Adrenal gland (tissue), 19 donors: ENCODE measurements at places on chromosomes 5 and 9.

DNA sequence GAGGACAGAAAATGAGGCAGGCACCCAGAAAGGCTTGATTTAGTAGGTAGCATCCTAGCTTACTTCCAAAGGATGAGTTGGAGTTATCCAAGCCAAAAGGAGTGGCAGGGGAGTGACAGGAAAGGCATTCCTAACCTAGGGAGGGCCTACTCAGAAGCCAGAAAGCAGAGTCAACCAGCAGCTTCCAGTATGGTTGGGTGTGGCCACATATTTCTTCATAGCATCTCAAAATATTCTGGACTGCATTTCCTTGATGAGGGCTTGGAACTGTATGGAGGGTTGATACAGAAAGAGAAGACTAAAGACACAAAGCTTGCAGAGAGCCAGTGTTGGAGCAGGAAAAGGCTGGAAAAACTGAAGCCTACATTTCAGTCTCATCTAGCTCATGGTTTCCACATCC, 656.8 kb upstream of the DMAC1 start:
- no peak for DNase-seq

DNA sequence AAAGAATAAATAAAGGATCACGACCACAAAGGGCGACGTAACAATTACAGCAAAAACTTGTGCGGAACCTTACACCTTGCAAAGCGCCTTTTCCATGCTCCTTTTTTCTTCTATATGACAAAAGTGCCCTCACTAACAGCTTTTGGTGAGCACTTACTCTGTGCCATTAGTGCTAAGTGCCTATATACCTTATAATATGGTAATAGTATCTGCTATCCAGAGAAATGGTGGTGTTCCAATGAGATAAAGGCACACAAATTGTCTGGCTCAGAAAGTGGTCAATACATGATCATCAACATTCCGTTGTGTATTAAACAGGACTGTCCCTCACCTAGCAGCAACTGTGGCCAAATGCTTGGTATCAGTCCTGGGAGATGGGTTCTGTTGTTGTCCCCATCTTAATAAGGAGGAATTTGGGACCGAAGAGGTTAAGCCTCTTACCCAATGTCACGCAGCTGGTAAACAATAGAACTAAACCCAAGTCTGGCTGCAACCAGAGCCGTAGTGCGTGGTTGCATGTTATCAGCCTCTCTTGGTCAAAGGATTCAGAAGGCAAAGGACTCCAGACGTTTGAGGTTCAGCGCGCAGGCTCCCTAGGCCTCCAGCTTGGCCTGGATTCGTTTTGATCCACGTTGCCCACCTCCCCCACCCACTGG, 564 bp upstream of the TOR2A start:
- DNase-seq, result no peak

DNA sequence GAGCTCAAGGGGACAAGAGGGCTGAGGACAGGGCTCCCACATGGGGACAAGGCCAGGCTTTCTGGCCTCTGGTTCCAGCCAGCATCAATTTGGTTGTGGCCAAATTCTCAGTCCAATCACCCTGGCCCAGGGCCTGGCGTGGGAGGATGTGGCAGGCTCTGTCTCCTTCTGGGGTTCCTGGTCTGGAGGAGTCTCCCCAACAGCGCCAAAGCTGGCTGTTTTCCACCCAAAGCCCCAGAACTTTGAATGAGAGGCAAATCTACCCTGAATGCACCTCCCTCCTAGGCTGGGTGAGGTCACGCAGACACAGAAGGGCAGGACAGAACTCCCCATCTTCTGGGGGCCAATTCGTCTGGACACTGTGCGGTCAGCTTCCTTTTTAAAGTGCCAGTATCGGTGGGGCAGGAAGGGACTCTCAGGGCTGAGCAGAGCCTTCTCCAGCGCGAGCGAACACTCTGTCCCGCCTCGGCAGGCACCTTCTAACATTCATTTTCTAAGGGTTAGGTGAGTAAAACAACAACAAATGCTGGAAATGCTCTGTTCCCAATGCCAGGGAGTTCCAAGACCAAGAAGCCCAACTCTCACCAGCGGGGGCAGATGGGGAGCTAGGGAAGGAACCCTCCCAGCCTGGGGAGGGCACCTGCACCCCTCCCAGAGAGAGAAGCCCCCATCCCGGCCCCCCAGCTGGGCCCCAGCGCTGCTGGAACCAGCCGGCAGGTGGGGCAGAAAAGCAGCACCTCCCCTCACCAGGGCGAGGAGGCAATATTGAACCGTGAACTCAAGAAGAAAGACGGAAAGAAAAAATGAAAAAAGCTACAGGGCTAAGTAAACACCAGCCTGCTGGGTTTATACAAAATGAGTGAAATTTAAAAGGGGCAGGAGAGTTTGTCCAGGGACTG, 3.7 kb upstream of the DPM2 start:
- no peak for DNase-seq

DNA sequence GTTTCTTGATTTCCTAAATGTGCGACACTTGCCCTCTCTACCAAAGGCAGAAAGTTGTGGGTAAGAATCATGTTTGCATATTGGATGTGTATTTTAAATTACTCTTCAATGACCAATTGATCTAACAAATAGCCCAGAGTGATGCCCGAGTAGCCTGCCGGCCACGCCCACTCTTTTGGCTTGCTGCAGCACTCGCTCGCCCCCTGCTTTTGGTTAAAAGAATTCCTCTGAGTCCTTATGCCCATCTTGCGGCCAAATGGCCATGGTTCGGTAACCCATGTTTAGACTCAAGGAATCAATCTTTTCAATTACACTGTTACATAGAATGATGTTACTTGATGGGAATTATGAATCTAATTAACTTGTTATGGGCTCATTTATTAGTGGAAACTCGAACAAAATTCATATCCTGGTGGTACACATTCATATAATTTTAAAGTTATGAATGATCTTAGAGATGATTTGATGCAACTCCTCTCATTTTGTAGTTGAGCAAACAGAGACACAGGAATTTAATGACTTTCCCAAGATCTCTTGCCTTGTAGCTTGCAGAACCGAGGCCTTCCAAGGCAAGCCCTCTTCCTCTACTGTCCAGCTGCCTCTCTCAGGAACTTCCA, 36.5 kb downstream of the PPIC start:
- peak; percentile 9 for DNase-seq

- no peak for DNase-seq
These were observed 139.8 kb downstream of the ELAVL2 start for GRCh38 chr9:23686257-23686656.

DNA sequence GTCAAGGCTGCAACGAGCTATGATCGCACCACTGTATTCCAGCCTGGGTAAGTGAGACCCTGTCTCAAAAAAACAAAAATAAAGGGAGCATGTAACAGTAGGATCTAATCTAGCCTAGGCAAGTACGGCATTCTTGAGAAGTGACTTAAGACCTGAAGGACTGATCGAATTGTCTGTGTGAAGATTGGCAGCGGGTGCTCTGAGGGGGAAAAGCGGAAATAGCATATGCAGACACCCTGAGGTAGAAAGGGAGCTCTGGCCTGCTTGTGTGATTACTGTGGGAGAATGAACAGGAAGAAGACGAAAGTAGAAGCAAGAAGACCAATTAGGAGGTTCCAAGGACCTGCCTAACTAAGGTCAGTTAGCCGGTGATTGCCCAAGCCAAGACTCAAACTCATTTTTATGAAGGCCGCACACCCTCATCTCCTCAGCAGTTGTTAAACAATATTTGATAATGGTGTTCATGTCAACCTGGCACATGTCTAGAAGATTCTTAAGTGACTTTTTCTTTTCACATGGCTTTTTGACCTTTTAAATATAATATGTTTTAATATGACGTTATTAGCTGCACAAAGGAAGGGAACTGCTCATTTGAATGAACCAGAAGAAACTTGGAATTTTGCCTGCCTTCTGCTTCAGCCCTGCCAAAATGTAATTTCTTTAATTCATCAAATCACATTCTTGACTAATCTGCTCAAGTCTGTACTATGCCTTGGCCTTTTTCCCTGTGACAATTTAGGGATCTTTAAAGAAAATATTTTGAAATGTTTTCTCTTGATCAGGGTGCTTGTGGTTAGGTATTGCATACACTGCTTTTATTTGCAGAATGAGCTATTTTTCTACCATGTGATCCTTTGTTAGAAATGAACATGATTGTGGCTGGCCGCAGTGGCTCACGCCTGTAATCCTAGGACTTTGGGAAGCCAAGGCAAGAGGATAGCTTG, 289.2 kb upstream of the DMRT1 start:
- no peak for DNase-seq
